HepG2 (cell line): ENCODE measurements at places on chromosomes 13 and 19. TPM values are rescaled to one million over a fixed set of nuclear protein-coding genes. Genes with fewer than 3 reads are reported as not detected.

DNA sequence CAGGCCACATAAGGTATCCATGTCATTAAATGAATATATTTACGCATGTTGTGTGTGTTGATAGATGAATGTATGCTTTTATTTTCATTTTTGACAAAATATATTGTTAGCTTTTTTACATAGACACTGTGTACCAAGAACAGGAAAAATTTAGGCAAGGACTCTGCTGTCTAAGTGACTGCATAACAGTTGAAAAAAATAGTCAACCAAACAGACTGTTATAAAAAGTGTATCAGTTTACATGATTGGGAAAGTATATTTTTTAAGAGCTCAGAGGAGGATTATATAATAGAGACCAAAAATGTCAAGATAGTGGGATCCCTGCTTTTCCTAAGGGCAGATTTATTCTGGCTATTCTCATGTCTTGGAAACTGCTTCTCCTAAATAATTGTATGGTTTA lies 858.0 kb downstream of the SLITRK1 start:
- no peak overlapping the region for H3K27ac ChIP-seq
- DNase-seq, result no peak
- no peaks in the 10 kb centered on the region for H3K4me1 ChIP-seq
- no peaks in the 10 kb centered on the region for H3K36me3 ChIP-seq
- no peaks in the 10 kb centered on the region for H3K27me3 ChIP-seq
- no peak overlapping the region for H3K4me3 ChIP-seq

DNA sequence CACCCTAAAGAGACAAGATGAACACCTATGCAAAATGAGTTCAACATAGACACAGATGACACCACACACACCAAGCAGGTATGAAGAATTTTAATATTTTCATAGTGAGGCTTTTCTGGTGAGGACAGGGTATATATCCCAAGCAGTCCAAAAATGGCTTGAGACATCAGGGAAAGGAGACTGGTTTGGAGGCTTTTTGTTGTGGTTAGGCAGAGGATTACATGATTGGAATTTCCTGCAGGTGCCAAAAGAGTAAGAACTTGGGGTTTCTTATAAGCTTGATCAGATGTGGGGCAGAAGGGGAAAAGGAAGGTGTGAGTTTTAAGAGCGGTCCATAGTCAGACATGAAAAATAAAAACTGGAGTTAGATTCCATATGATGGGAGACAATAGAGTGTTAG lies 420.8 kb upstream of the SLITRK1 start:
- H3K27ac ChIP-seq, result no peak overlapping the region
- H3K4me1 ChIP-seq, result 0 out of 2 replicates have a peak, but pooled peaks cover 6% of the 10 kb centered on the region
- no peaks in the 10 kb centered on the region for H3K36me3 ChIP-seq
- no peak for DNase-seq
- H3K27me3 ChIP-seq, result no peaks in the 10 kb centered on the region
- no peak overlapping the region for H3K4me3 ChIP-seq

GRCh38 chr13:60696602-60697001 lies 299.6 kb downstream of the TDRD3 start:
- no peaks in the 10 kb centered on the region for H3K4me1 ChIP-seq
- H3K27ac ChIP-seq, result no peak overlapping the region
- no peaks in the 10 kb centered on the region; the same call in 2 of the 3 replicates for H3K27me3 ChIP-seq
- no peaks in the 10 kb centered on the region for H3K36me3 ChIP-seq

CYP4F2 gene
- 0.42 and 3.7 TPM in 2 replicates for total RNA-seq

- peaks cover 55% of the 10 kb centered on the region for H3K4me1 ChIP-seq
- peak overlapping the region; percentile 74 for H3K27ac ChIP-seq
- H3K4me3 ChIP-seq, result peak overlapping the region; percentile 72
- DNase-seq, result peak; percentile 53
These were observed 7.7 kb downstream of the REXO1 start for GRCh38 chr19:1840541-1841115.

- H3K4me3 ChIP-seq, result no peak overlapping the region
- H3K27ac ChIP-seq, result no peak overlapping the region
These were observed 488.0 kb upstream of the ATXN8OS start for GRCh38 chr13:69619651-69620050.
